ENCODE measurements at places on chromosomes 4 and X.

GRCh38 chr4:66097218-66097617 lies 426.9 kb upstream of the EPHA5 start:
- DNase-seq, result no peak

- no peak for DNase-seq
Observed at GRCh38 chr4:151644622-151645021, 116.2 kb downstream of the GATB start.

- DNase-seq, result peak; percentile 94
Observed at GRCh38 chrX:81201671-81202455, at the start of the genes HMGN5 and SH3BGRL. Gene HMGN5 (minus strand): TSS chrX:81201913. CDS start chrX:81121549, 80,364 bp downstream. Gene SH3BGRL (plus strand): TSS chrX:81202102. CDS start chrX:81202201, 99 bp downstream.

DNA sequence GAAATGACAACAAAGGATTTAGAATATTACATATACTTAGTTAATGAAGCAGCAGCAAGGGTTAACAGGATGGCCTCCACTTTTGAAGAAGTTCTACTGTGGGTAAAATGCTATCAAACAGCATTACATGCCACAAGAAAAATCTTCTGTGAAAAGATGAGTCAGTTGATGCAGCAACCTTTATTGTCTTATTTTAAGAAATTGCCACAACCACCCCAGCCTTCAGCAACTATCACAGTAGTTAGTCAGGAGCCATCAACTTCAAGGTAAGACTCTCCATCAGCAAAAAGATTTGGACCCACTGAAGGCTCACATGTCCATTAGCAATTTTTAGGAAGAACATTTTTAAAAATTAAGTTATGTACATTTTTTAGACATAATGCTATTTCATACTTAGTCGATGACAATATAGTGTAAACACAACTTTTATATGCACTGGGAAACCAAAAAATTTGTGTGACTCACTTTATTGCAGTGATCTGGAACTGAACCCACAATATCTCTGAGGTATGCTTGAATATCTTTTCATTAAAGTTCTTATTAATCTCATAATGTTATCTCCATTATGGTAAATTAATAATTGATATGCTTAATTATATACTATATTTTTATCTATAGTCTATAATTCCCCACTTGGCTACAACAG lies 81.2 kb downstream of the SPCS3 start:
- DNase-seq, result peak; percentile 54

- DNase-seq, result no peak
Observed at GRCh38 chr4:173398779-173399415, at the start of gene SCRG1. Gene SCRG1 (minus strand): TSS chr4:173399116. CDS start chr4:173391414, 7,702 bp downstream.

GRCh38 chr4:48131736-48132135 lies 2.3 kb downstream of the TXK start:
- no peak for DNase-seq

- DNase-seq, result no peak
Observed at GRCh38 chrX:126847143-126847542, 27.6 kb downstream of the PRR32 start.

- peak; percentile 60 for DNase-seq
Observed at GRCh38 chrX:3521396-3521795, 174.9 kb upstream of the MXRA5 start.

GRCh38 chr4:41631523-41631922 lies 93.6 kb downstream of the LIMCH1 start:
- DNase-seq, result no peak

GRCh38 chr4:10364194-10364593 lies 93.0 kb downstream of the ZNF518B start:
- no peak for DNase-seq

GRCh38 chr4:128917781-128918180 lies 108.3 kb downstream of the JADE1 start:
- no peak for DNase-seq

DNA sequence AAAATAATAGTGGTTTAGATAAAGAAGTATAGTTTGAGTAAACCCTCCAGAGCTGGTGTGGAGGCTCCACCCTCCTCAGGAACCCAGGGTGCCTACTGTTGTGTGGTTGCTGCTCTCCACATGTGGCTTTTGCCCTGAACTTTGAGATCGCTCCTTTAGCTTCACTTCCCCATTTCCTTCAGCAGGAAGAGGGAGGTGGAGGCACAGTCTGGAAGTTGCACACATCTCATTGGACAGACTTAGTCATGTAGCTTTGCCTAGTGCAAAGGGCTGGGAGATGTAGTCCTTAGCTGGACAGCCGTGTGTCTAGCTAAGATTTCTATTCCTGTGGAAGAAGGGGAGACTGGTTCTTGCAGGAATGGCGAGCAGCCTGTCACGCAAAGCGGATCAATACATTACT lies 37.9 kb downstream of the RGS12 start:
- DNase-seq, result no peak

- no peak for DNase-seq
Observed at GRCh38 chr4:11701966-11702725, 273.5 kb upstream of the HS3ST1 start.

GRCh38 chr4:55941881-55942396 lies 6.8 kb upstream of the CEP135 start:
- no peak for DNase-seq

DNA sequence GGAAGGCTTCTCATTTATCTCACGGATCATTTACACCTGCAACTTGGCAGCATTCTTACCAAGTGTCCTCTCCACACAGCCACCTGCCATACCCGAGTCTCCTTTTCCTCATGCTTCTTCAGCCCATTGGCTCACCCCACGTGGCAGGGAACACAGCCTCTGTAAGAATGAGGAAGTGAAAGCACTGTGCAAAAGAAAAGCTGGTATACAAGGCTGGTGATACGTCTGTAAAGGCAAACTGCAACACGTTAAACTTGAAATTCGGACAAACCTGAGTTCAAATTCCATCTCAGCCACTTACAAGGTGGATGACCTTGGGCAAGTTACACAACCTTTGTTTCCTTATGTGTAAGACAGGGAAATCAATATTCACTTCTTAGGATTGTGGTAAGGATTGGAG lies 164.0 kb upstream of the RASGEF1B start:
- DNase-seq, result no peak

DNA sequence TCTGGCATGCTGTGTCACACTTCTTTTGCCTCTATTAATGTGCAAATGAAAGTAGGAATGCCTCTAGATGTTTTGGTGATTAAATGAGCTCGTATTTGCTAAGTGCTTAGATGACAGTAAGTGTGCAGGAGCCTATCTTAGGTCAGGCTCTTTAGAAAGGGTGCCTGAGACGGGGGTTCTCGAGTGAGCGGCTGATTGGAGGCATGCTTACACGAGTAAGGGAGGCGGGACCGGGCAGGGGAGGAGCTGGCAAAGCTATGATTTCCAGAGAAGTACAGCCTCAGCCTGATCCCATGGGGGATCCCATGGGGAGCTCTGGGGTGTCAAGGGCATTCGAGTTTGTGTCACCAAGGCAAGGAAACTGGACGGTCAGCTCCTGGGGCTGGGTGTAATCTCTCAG lies 44.8 kb downstream of the CLDN34 start:
- no peak for DNase-seq

GRCh38 chr4:118325431-118325830 lies 27.4 kb downstream of the PRSS12 start:
- no peak for DNase-seq

DNA sequence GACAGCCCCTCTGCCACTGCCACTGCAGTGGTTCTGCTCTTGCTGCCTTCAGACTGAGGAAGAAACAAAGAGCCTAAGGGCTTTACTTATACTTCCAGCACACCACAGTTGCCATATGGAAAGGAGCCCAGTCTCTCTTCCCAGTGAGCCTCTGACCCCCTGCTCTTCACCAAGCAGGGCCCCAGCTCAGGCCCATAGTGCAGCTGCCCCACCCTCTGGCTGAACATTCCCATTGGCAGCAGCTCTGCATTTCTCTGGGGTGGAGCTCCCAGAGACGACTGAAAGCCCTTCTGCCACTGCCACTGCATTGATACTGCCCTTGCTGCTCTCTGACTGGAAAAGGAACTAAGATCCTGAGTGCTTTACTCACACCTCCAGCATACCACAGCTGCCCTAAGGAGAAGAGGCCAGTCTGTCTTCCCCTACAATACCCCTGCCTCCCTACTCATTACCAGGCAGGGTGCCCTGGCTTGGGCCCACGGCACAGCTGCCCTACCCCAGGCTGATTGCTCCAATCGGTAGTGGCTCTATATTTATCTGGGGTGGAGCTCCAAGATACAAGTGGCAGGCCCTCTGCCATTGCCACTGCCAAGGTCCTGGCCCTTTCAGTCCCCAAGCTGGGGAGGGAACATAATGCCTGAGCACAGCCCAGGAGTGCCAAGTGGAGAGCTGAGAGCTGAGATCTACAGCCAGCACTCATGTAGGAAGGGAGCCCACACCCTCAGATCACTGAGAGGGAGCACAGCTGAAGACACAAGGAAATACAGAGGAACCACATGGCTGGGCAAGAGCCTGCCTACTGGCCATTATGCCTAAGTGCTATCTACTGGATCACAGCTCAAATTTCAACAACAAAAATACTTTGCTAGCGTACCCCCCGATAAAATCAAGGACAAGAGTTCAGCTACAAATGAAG lies 36.0 kb downstream of the AWAT2 start:
- peak; percentile 14 for DNase-seq

DNA sequence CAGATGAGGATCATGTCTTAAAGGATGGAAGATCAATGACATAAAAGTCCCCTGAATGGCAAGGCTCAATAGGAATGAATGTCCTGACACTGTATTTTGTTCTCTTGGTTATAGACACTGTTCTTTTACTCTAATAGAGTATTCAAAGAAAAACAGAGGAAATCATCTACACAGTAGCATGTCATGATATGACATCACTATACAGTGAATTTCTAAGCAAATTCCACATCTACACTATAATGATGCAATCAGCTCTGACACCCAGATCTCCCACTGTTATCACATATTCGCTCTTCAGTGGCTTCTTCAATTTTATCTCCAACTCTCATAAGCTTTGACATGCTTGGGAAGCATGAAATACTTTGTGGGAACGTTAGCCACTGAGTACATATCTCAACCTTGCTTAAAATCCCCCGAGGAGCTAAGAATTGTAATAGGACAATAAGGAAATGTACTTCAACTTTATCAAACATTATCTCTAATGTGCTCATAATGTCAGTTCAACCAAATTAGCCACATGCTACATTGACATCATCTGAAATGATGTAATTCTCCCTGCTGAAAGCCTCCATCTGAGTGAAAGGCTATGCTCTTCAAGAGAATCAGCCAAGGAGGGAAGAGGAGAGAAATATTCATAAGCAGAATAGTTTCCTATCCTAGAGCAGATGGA lies 139.6 kb upstream of the PTCHD1 start:
- no peak for DNase-seq

DNA sequence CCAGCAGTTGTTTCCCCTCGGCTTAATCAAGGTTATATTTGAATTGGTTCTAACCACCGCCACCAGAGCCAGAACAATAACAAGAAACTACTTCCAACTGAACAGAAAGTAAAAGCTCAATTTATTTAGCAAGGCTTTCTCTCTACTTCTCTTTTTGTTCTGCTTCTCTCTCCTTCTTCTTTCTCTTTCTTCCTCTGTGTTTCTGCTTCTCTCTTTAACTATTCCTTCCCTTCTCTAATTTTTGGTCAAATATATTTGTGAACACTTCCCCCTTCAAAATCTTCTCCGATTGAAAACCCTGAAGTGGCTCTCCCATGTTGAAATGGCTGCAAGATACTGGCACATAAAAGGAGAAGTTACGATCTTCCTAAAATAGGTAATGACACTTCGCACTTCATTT lies 1195.9 kb upstream of the PRKX start:
- DNase-seq, result no peak

DNA sequence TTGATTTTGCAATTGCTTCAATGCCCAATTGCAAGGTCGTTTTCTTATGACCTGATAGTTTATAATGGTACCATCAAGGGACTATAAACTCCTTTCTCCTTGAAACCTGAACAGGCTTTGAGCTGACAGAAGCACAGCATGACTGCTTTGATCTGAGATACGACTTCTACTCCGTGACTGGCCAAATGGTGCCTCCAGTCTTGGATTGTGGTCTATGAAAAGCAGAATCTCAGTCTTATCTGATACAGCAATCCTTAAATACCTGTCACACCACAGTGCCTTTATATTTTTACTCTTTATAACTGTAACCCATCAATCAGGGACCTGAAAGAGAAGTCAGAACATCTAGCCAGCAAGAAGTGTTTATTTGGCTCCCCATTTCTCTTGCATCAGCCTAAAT lies 93.1 kb downstream of the DOCK11 start:
- no peak for DNase-seq

GRCh38 chr4:76590798-76591281 lies 155.8 kb downstream of the SHROOM3 start:
- DNase-seq, result peak; percentile 68

DNA sequence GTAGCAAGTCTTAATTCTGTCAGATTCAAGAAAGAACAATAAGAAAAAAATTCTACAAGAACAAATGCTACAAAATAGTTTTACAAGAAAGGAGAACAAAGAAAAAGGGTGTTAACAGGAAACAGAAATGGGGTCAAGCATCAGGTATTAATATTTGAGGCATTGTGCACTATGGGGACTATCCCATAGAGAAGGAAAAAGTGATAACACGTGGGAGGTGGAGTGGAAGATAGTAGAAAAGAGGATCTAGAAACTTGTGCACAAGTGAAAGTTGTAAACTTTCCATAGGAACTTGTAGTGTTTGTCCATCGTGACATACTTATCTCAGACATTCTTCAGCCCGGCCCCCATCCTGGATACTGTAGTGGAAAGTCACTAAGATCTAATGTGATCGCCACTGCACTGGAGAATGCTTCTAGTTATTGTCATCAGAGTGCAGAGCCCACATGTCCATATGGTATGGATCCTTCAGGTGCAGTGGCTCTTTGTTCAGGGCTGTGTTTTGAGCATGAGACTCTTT lies 15.4 kb upstream of the NFXL1 start:
- no peak for DNase-seq

DNA sequence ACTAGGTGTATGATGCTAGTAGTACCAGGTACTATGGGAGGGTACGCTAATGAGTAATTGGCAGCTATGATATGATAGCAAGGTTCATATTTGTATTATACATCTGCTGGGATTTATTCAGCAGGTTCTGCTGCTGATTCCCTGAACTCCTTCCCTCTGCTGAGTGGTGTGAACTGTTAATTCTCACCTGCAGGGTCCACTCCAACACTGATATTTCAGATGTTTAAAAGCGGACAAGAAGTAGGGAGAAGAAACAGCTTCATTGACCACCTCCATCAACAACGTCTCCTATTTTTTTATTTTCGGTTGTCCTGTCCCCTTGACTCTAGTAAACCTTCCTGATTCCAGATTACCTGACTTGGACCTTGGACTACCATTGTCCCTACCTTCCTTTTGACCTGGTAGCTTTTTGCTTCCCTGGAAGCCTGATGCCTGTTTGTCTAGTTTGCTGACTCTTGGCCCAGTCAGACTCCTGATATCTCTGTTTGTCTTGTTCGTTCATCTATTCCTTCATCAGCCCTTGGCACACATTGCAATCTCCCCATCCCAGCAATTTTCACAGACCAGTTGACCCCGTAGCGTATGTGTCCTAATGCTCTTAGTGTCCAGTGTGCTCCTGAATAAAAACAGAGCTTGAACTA lies 34.0 kb upstream of the RNF128 start:
- DNase-seq, result no peak

- no peak for DNase-seq
Observed at GRCh38 chrX:20144491-20144890, 2.9 kb upstream of the EIF1AX start.

DNA sequence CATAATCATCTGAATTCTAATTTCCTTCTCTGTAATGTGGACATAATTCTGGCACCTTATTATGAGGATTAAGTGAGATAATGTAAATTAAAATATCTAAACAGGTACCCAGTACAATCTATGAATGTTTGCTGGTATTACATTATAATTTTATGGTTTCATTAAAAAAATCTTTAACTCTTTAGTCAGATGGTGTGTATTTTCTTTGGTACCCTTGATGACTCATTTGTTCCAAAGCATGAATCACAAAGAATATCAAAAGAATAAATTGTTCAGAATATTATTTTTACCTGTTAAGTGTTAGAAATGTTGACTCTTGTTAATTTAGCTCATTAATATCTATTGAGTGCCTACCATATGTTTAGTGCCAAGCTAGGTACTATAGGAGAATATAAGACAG lies 74.3 kb downstream of the SNX25 start:
- peak; percentile 32 for DNase-seq

Data from adipocyte (in vitro differentiated cells).